ENCODE measurements at places on chromosomes 11 and 22.
A peak's percentile ranks its signal among the peaks of the same experiment; 100 is the strongest.

DNA sequence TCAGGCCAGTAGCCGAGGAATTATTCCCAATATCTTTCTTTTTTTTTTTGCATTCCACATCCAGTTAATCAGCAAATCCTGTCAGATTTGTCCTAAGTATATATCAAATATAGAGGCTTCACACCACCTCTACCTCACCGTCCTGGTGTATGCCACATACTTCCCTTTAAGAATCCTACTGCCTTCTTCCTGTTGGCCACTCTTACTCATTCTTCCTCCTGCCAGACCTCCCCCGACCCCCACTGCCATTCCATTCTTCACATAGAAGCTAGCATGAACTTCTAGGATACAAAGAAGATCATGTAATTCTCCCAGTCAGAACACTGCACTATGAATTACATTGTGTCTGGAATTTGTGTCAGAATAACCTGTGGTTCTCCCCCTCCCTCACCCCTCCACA is 89.5 kb downstream of the TRIM44 start:
- no peak for DNase-seq

DNA sequence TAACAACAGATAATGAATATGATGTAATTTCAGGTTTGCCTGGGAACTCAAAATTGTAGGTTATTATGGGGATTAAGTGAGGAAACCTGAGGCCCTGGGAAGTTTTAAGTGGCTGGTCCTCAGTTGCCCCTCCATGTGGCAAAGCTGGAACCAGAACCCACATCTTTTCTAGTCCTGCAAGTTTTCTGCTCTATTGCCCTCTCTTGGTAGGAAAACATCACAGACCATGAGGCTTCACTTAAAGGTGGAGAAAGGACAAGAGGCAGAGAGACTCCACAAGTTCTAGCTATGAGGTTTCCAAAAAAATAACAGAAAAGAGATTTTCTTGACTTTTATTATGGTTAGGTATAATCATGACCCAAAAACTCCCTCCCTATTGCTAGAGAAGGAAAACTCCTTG is 115.5 kb upstream of the DDI1 start:
- no peak for DNase-seq

DNA sequence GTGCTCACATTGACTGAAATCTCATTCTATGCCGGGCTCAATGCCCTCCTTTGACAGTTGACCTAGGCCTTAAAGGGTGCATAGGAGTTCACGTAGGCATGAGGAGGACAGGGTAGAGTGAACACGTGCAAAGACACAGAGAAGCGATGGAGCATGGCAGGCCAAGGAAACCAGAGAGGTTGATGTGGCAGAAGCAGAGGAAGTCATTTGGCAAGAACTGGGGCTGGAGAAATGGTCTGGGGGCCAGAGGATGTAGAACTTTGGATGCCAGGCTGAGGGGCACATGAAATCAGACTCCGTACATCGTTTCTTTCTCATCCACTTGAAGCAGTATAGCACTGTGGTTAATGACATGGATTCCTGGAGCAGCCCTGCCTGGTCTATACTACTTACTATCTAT is 13.6 kb upstream of the ABCC8 start:
- DNase-seq, result no peak

GRCh38 chr11:24820541-24820940 is 323.7 kb downstream of the LUZP2 start:
- DNase-seq, result no peak

DNA sequence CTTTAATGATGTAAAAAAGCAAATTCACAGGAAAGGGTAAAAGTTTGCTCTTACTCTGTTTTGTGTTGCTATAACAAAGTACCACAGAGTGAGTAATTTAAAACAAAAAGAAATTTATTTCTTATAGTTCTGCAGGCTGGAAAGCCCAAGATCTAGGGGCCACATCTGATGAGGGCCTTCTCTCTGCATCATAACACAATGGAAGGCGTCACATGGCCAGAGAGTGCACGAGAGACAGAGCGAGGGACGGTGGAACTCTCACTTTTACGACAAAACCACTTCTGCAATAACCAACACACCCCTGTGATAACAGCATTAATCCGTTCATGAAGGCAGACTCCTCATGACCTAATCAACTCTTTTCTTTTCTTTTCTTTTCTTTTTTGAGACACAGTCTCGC is 31.1 kb downstream of the CD6 start:
- DNase-seq, result no peak

DNA sequence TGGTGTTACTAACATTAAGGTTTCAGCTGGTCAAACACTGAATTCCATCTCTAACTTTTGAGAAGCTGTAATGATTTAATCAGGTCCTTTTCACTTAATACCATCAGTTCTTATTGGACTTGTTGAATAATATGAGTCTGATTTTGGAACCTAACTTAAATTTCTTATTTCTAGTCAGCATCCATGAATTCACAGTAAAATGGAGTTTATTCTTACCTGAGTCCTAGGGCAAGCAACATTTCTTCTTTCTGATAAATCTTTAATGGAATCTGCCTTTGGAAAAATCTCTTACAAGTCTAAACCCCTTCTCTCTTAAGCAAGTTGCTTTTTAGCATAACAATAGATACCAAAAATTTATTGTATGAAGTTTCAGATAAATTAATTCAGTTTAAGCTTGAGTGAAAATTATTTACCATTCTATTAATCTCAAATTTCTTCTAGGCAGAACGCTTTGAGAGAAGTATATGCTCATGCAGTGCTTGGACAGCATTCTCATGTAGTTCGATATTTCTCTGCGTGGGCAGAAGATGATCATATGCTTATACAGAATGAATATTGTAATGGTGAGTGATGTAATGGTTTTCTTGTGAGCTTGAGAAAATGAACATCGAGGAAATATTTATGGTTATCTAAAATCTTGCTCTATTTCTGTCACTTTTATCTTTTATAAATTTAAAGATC is 3.4 kb downstream of the WEE1 start:
- DNase-seq, result no peak

DNA sequence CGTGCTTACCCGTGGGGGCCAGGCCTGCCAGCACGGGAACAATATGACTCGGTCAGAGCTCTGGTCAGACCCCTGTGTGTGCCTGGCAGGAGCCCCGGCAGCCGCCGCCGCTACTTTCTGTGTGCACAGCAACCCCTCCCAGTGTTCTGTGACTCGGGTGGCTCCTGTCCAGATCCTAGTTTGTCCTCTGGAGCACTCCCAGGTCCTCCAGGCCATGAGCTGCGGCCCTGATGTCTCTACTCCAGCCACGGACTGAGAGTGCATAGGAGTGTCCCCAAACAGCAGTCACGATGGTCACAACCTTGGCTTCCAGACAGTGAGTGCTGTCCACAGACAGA is 3.2 kb downstream of the NDUFS8 start:
- DNase-seq, result no peak

DNA sequence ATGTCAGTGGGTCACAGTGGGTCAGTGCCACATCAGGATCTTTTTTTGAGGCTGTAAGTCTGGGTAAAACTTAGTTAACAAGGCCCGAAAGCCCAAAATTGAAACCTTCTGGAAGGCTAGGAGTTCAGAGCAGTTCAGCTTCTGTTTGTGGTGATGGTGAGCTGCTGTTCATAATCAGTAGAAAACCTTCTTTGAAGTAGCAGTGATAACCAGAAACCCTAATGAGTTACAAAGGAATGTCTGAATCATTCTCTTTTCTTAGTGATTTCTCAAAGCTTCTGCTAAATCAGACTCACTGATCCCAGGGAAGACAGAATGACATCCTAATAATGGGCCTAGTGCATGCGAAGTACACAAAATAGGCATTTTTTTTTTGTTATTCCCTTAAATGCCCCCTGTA is 124.7 kb downstream of the PARVA start:
- DNase-seq, result no peak

GRCh38 chr11:79241205-79241851 is 199.5 kb downstream of the TENM4 start:
- no peak for DNase-seq

- peak; percentile 57 for DNase-seq
Measured at GRCh38 chr11:112382561-112382960, 121.9 kb upstream of the PLET1 start.

- no peak for DNase-seq
Measured at GRCh38 chr11:67282155-67282875, 6.8 kb upstream of the ANKRD13D start.

GRCh38 chr11:26399336-26399735 is 67.4 kb downstream of the ANO3 start:
- DNase-seq, result no peak

DNA sequence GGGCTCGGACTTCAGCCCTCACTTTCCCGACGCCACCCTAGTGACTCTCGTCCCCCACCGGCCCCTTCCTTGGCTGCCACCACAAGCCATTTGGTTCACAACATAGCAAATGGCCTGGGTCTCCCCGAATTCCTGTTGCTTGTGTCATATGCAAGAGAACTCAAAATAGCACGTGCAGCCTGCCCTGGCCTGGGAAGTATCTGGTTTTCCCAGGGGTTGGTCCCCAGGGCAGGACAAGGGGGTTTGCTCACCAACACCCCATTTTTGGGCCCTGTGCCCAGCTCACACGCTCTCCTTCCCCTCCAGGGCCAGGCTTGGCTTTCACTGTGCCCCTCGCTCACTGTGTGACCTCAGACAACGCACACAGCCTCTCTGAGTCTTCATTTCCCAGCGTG is 12.8 kb upstream of the TPCN2 start:
- no peak for DNase-seq

DNA sequence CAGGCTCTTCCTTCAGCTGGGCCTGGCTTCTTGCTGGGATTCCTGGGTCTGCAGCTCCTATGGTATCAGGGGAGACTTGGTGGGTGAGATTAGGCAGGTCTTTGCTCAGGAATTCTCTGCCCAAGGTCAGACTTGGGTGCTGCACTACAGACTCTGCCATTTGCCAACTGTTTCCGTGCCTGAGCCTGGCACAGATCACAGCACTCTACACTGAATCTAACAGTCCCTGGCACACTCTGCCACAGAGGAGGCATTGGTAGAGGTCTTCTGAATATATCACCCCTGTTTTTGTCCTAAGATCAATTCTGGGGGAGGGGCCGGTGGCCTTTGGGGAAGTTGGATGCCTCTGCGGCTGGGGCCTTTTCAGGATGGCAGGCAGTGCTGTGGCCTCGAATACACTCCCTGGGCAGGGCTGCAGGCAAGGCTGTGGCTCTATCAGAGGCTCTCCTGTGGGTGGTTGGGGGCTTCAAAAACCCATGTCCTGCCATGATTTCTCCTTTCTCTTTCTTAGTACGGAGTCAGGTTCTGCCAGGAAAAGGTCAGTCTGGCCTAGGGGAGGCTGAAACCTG is 115.0 kb upstream of the NARS2 start:
- peak; percentile 36 for DNase-seq

- no peak for DNase-seq
Measured at GRCh38 chr11:95095858-95096587, 6.4 kb downstream of the ENDOD1 start.

DNA sequence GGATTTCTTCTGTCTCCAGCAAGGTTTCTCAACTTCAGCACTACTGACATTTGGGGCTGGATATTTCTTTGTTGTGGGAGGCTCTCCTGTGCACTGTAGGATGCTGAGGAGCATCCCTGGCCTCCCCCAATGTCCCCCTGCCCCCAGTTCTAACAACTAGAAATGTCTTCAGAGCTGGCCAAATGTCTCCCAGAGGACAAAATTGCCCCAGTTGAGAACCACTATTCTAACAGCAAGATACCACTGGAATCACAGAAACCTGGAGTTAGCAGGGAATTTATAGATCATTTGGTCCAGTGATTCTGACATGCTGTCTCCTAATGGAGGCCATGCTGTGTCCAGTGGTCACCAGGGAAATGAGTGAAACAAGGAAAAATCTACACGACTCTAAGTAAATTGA is 32.2 kb upstream of the DMC1 start:
- DNase-seq, result no peak

DNA sequence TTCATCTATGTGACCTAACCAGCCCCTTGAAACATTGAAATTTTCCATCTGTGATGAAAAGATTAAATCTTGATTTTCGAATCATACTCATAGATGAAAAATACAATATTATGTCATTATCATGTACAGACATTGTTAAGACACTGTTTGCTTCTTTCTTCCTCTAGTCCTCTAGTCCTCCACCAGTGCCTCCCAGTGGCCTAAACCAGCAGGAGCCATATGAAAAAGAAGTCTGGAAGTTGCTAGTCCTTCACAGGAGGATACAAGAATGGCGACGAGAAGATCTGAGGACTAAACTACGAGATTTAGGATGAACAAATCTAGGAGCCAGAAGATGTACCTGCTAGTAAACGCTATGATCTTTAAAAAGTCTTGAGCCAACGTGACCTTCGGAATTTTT is 134.1 kb downstream of the SLC17A6 start:
- peak; percentile 67 for DNase-seq

Measured in endodermal cell (in vitro differentiated cells).